ENCODE measurements at places on chromosomes 5 and 9.
A peak's percentile ranks its signal among the peaks of the same experiment; 100 is the strongest.

DNA sequence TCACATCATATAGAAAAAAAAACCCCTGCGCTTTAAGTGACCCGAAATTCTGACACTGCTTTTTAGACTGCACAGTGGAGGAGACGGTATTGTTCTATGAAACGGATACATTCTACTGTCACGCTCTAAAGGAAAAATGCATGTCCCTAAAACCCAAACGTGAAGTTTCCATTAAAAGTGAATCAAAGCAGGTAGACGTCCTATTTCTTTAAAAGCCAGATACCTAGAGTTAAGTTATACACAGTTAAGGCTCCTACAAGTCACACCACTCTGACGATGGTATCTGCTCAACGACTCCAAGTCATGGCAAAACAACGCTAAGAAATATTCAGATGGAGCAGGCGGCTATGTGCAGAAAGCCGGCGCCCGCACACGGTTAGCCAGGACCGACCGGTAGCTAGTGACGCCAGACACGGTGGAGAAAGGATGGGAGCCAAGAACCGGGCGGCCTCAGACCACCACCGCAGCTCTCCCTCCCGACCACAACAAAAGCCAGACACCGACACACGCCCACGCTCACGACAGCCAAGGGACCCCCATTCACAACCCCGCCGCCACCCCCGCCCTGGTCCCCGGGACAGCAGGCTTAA is 734 bp downstream of the SKP1 start:
- peak overlapping the region; percentile 96 for H3K4me3 ChIP-seq
- DNase-seq = peak; percentile 25
- H3K27ac ChIP-seq = peak overlapping the region; percentile 96
- H3K36me3 ChIP-seq = peaks cover 8% of the 10 kb centered on the region
- H3K27me3 ChIP-seq = no peaks in the 10 kb centered on the region

DNA sequence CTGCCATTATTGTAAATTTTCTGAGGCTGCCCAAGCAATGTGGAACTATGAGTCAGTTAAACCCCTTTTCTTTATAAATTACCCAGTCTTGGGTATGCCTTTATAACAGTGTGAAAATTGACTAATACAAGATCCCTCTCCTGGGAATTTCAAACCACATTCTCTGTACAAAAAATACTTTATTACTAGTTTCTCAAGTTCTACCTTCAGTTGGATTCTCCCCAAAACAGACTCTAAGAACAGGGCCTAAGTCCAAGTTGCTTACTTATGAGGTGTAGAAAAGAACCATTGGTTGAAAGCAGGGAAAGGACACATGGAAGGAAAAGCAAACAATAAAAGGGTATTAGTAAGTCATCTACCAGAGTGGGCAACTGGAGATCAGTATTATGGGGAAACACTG is 343.2 kb downstream of the TMEM232 start:
- peaks cover under 1% of the 10 kb centered on the region for H3K4me1 ChIP-seq
- H3K4me3 ChIP-seq = no peak overlapping the region
- no peaks in the 10 kb centered on the region for H3K36me3 ChIP-seq
- no peak for DNase-seq
- no peaks in the 10 kb centered on the region for H3K27me3 ChIP-seq

DNA sequence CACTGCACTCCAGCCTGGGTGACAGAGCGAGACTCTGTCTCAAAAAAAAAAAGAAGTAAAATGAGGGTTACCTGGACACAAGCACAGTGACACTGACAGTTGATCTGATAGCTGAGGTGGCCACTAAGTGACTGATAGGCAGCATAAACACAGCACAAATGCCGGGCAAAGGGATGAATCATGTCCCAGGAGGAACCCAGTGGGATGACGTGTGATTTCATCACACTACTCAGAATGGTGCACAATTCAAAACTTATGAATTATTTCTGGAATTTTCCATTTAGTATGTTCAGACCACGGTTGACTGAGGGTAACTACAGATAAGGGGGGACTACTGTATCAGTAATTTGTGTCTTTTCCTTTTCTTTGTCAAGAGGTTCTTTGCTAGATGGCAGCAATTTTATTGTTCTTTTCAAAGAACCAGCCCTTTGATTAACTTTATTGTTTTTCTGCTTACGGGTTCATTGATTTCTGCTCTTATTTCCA is 34.3 kb upstream of the RNF130 start:
- H3K27ac ChIP-seq = no peak overlapping the region
- H3K4me1 ChIP-seq = no peaks in the 10 kb centered on the region
- DNase-seq = no peak
- no peaks in the 10 kb centered on the region for H3K27me3 ChIP-seq
- no peaks in the 10 kb centered on the region for H3K36me3 ChIP-seq

DNA sequence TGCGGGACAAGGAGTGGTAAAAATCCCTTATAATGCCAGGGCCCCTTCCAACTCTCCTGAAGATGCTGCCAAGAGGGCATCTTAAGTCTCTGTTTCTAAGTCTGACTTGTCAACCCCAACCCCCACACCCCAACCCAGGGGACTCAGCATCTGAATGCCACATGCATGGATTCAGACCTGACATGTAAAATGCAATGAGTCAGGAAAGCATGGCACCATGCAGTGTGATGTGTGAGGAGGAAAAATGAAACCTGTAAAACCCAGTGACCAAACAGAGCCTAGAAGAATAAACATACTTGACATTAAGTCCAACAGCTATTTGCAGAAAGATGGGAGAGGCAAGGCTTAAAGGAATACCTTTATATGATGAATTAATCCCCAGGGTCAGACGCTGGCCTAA is 112.4 kb downstream of the ASTN2 start:
- H3K27me3 ChIP-seq = no peaks in the 10 kb centered on the region
- H3K4me1 ChIP-seq = no peaks in the 10 kb centered on the region
- no peak overlapping the region for H3K4me3 ChIP-seq
- no peak overlapping the region for H3K27ac ChIP-seq
- no peaks in the 10 kb centered on the region for H3K36me3 ChIP-seq
- no peak for DNase-seq

DNA sequence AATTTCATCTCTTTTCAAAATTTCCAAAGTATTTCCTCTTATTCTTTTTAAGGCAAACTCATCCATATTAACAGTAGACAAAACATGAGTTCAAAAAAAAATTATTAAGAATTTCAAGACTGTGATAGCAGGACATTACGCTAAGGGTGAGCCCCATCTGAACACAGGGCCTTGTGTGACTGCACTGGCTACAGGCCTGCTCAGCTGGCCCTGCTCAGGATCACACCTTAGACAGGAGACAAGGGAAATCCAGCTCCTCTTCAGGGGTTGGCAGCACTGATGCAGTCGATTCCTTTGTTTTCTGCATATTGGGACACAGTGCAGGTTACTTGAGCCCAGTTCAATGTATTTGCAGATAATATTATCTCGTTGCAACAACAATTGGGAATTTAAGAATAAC is 444.7 kb downstream of the PLK2 start:
- no peak for DNase-seq
- H3K27ac ChIP-seq = no peak overlapping the region
- no peaks in the 10 kb centered on the region for H3K4me1 ChIP-seq

DNA sequence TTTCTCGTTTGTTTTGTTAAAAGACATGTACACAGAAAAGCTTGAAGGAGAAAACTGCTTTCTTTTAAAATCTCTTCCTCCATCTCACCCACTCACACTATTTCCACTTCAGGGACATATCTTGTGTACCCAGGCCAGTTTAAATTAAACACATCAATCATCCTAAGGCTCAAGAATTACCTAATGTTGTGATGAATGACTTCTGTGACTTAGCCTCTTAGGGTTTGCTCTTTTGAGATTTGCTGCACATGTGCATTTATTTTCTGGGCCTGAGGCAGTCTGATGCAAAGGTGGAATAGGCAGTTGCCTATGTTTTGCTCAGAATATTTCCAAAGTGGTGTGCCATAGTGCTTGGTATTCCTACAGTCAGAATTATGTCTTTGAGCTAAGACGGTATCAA is 439.9 kb upstream of the CHD1 start:
- no peak overlapping the region for H3K4me3 ChIP-seq
- no peaks in the 10 kb centered on the region for H3K27me3 ChIP-seq
- no peaks in the 10 kb centered on the region for H3K4me1 ChIP-seq
- no peak for DNase-seq
- H3K36me3 ChIP-seq = no peaks in the 10 kb centered on the region
- no peak overlapping the region for H3K27ac ChIP-seq

GRCh38 chr5:74241751-74242140 is 398.8 kb downstream of the ENC1 start:
- H3K4me1 ChIP-seq = no peaks in the 10 kb centered on the region
- no peaks in the 10 kb centered on the region for H3K27me3 ChIP-seq
- H3K36me3 ChIP-seq = no peaks in the 10 kb centered on the region

GRCh38 chr9:4131946-4132345 is 167.9 kb downstream of the GLIS3 start:
- no peaks in the 10 kb centered on the region for H3K27me3 ChIP-seq
- H3K4me1 ChIP-seq = peaks cover 6% of the 10 kb centered on the region
- no peak overlapping the region for H3K4me3 ChIP-seq
- H3K36me3 ChIP-seq = peaks cover 1% of the 10 kb centered on the region

DNA sequence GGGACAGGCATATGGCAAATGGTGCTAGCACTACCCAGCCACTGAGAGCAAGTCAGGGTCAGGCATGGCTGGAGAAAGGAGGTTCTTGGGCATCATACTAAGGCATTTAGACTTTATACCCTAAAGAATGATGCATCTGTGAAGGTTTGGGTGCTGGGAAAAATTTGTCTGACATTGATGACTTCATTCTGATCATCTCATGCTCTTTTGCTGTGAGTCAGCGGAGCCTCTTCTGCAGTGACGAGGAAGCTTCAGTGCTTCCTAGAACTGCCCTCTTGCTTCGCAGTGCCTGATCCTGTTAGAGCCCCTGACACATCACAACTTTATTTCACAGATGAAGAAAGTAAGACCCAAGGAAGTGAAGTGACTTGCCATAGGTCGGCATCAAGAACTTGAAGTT is 266.6 kb upstream of the GAS1 start:
- no peak overlapping the region for H3K27ac ChIP-seq
- H3K4me3 ChIP-seq = no peak overlapping the region
- no peaks in the 10 kb centered on the region for H3K27me3 ChIP-seq
- no peaks in the 10 kb centered on the region for H3K4me1 ChIP-seq
- DNase-seq = no peak
- no peaks in the 10 kb centered on the region for H3K36me3 ChIP-seq

- no peak overlapping the region for H3K27ac ChIP-seq
- no peak overlapping the region for H3K4me3 ChIP-seq
- DNase-seq = no peak
- no peaks in the 10 kb centered on the region for H3K27me3 ChIP-seq
- no peaks in the 10 kb centered on the region for H3K36me3 ChIP-seq
Observed at GRCh38 chr9:102445181-102445747, 549.9 kb upstream of the CYLC2 start.

GRCh38 chr5:117249086-117249815 is 674.6 kb upstream of the SEMA6A start:
- H3K4me1 ChIP-seq = no peaks in the 10 kb centered on the region
- no peaks in the 10 kb centered on the region for H3K27me3 ChIP-seq
- H3K27ac ChIP-seq = no peak overlapping the region
- H3K4me3 ChIP-seq = no peak overlapping the region
- H3K36me3 ChIP-seq = no peaks in the 10 kb centered on the region

DNA sequence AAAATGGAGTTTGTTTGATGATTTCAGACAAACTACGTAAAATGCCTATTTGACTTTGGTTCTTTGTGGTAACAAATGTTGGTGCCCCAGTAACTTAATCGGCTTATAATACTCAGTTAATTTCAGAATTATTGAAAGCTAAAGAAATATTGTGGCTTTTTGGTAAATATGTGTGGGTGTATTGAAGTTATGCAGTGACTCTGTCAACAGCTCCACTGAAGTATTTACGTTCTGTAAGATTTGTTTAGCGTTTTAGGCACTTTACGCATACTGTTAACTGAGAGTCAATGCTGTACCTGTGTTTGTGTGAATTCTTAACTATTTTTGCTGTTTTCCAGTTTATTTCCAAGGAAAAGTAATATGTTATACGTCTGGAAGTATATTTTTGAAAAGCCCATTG is 2.2 kb downstream of the RAD23B start:
- no peaks in the 10 kb centered on the region for H3K27me3 ChIP-seq
- peaks cover 10% of the 10 kb centered on the region for H3K4me1 ChIP-seq
- peak overlapping the region; percentile 97 for H3K27ac ChIP-seq
- peak overlapping the region; percentile 99 for H3K4me3 ChIP-seq

GRCh38 chr9:137009938-137010732 is 13.8 kb upstream of the CLIC3 start:
- H3K4me3 ChIP-seq = no peak overlapping the region
- DNase-seq = no peak
- peaks cover 5% of the 10 kb centered on the region for H3K36me3 ChIP-seq

GRCh38 chr5:59620535-59621212 is 272.9 kb downstream of the PDE4D start:
- no peak for DNase-seq
- H3K27ac ChIP-seq = no peak overlapping the region
- H3K36me3 ChIP-seq = no peaks in the 10 kb centered on the region
- no peaks in the 10 kb centered on the region for H3K27me3 ChIP-seq
- no peaks in the 10 kb centered on the region for H3K4me1 ChIP-seq
- no peak overlapping the region for H3K4me3 ChIP-seq

- no peaks in the 10 kb centered on the region for H3K27me3 ChIP-seq
- no peaks in the 10 kb centered on the region for H3K4me1 ChIP-seq
- no peak overlapping the region for H3K4me3 ChIP-seq
Observed at GRCh38 chr5:108148715-108149139, 233.2 kb downstream of the FBXL17 start.

GRCh38 chr9:75626860-75627259 is 263.6 kb upstream of the PCSK5 start:
- H3K4me3 ChIP-seq = no peak overlapping the region
- no peaks in the 10 kb centered on the region for H3K4me1 ChIP-seq
- no peaks in the 10 kb centered on the region for H3K27me3 ChIP-seq
- DNase-seq = no peak
- H3K36me3 ChIP-seq = no peaks in the 10 kb centered on the region

GRCh38 chr5:136998854-136999357 is 500.2 kb downstream of the SPOCK1 start:
- no peaks in the 10 kb centered on the region for H3K27me3 ChIP-seq
- H3K36me3 ChIP-seq = no peaks in the 10 kb centered on the region
- H3K4me3 ChIP-seq = no peak overlapping the region
- no peak for DNase-seq
- no peak overlapping the region for H3K27ac ChIP-seq
- H3K4me1 ChIP-seq = no peaks in the 10 kb centered on the region

GRCh38 chr5:9342161-9342787 is 203.6 kb downstream of the SEMA5A start:
- no peak overlapping the region for H3K4me3 ChIP-seq
- H3K36me3 ChIP-seq = no peaks in the 10 kb centered on the region
- no peaks in the 10 kb centered on the region for H3K27me3 ChIP-seq
- DNase-seq = no peak
- H3K4me1 ChIP-seq = peaks cover 5% of the 10 kb centered on the region
- H3K27ac ChIP-seq = no peak overlapping the region

- no peak for DNase-seq
- H3K4me3 ChIP-seq = no peak overlapping the region
- no peak overlapping the region for H3K27ac ChIP-seq
- no peaks in the 10 kb centered on the region for H3K27me3 ChIP-seq
- peaks cover 9% of the 10 kb centered on the region for H3K4me1 ChIP-seq
Observed at GRCh38 chr5:135234666-135235401, 164.2 kb downstream of the MACROH2A1 start.

- H3K4me3 ChIP-seq = no peak overlapping the region
- H3K27me3 ChIP-seq = no peaks in the 10 kb centered on the region
- H3K36me3 ChIP-seq = no peaks in the 10 kb centered on the region
Observed at GRCh38 chr5:55816342-55816741, 34.8 kb upstream of the IL31RA start.

Measured in fibroblast of lung (primary cell).